NCI-H187 treated with DMSO at 0.1 percent for 48 hours (cell line): ENCODE measurements at places on chromosomes 11 and 22.

DNA sequence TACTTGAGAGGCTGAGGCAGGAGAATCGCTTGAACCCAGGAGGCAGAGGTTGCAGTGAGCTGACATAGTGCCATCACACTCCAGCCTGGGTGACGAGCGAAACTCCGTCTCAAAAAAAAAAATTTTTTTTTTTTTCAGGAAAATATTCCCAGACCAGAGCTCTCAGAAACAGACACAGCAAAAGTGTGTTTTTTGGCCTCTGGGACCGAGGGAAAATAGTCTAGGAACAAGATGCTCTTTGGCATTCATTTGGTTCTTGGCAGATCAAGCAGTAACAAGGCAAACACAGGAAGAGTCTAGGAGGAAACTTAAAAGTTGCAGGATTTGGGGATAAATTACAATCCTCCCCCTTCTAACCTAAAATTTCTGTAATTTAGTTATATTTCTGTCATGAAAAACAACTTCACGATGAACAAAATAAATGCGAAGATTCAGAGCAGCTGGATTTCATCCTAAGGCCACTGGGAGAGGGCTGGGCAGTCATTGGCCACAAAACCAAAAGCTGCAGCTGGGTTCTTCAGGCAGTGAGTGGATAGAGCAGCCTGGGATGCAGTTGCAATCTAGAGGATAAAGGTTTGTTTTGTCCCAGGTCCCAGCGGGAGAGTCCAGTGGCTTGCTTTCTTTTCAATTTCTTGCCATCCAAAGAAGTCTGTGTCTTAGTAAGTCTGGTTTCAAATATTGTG lies 19.7 kb downstream of the ATG16L2 start:
- DNase-seq, result no peak

DNA sequence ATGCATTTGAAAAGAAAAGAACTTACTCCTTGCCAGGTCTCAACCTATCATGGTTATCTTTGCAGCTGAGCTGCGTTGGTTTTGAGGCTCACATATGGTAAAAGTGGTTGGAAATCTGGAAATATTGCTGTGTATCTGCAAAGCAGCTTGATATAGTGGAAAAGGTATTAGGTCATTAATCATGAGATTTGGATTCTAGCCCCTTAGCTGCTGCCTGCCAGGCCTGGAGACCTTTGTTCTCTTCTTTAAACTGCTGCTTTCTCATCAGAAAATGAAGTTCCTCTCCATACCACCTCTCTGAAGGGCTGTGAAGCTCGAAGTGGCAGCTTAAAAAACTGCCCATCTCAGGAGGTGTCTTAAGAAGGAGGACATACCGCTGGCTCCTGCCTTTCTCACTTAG lies 5.7 kb downstream of the PPARA start:
- no peak for DNase-seq

DNA sequence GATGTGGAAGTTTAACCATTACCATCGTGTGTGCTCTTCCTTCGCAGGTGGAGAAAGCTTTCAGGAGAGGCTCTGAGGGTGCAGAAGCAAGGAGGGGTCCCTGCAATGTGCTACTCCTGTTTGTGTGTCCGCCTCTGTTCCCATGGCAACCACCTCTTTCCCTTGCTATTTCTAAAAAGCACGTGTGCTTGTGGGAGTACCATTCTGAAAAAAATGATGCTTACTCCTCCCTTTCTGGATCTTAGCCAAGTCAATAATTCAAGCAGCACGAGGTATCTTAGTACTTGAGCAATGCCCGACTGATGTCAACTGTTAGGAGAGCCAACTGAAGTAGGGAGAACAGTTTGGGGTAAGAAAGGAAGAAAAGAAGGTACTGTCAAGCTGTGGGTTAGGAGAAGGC lies 628.7 kb downstream of the NTM start:
- DNase-seq, result peak; percentile 5

GRCh38 chr11:47856186-47856585 lies 8.0 kb upstream of the NUP160 start:
- no peak for DNase-seq

DNA sequence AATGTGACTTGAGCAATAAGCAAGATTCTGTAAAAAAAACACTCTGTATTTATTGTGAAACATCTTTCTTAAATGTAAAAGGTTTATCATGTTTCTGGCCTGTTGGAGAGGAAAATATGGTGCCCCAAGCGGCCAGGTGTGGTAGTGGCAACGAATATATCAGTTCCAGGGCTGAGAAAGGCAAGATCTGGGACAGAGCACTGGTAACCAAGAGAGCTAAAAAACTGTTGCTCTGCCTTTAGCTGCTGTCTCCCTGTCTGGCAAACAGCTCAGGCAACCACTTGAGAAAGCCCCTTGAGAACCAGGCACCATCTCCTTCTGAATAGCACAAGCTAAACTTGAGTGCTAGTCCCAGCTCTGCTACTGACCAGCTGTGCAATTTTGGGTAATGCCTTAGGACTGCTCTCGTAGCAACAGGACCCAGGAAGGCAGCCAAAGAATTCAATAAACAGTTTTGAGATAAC lies 129.9 kb downstream of the KCNC1 start:
- no peak for DNase-seq

GRCh38 chr11:75402002-75402773 lies 2.9 kb downstream of the RPS3 start:
- DNase-seq, result no peak

DNA sequence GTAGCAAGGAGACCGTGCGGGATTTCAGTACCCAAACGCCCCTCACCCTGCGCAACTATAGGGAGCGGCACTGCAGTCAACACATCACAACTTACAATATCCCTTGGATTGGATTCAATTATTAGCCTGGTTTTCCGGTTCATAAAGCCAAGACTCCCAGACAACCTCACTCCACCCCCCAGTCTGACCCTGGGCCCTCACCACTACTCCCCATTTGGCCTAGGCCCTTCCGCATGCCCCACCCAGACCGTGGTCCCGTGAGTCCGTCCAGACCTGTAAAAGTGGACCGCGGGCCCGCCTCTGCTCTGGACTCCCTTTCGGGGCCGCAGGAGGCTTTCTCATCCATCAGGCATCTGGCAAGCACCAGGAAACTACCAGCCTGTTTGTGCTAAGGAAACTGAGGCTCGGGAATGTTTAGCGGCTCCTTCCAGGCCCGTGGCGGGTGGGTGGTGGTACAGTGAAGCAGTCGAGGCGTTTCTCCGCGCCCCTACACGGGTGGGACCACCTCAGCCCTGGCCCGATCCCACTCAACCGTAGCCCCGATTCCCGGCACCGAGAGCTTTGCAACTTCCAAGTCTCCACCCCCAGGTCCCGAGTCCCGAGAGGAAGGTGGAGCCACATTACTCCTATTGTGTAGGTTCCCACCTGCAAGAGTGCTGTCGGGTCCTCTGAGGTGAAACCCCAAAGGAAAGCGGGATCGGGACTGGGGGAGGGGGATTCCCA lies 679 bp upstream of the DPP3 start:
- no peak for DNase-seq

DNA sequence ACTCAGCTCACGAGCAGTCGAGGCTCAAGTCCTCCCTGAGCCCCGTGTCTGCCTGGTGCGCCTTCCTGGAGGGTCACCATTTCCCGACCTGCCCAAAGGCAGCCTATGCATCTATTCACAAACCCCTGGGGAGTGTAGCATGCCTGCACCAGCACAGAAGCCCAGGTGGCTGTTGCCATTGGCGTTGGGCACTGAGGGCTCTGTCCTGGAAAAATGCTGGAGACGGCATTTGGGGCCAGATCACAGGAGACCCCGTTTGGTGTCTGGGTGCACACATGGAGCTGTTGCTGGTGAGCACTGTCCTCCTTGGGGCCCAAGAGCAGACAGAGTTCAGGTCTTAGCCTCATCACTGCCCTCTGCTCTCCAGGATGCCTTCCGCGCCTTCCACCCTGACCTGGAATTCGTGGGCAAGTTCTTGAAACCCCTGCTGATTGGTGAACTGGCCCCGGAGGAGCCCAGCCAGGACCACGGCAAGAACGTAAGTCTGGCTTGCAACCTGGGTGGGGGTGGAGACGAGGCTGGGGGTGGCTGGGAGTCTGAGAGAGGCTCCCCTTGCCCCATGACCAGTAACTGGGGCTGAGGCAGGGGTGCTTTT lies 9.4 kb downstream of the FADS2 start:
- no peak for DNase-seq

- DNase-seq, result no peak
These were observed 1.5 kb downstream of the RAB30 start for GRCh38 chr11:83070044-83070701.

GRCh38 chr11:2217211-2218030 lies 45.8 kb upstream of the TH start:
- DNase-seq, result no peak

DNA sequence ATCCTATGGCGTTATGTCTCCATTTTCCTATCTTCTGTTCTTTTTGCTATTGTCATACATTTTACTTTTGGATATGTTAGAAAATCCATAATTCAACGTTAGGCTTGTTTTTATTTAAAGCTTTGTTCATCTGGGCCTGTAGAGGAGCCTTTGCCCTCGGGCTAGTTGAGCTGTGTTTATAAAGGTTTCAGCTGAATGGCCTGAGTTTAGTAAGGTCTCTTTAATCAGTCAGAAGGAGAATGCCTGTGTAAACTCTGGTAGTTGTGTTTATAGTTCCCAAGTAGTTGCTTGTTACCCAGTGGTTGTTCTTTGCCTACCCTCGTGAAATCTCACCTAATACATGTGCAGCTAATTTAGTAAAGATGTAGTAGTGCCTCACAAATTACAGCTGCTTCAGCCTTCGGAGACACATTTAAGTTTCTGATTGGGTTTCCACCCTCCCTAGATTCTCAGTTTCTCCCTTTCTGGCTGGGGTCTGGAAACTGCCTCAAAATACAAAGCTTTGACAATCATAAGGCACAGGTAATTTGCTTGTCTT lies 33.1 kb downstream of the MTMR3 start:
- no peak for DNase-seq

DNA sequence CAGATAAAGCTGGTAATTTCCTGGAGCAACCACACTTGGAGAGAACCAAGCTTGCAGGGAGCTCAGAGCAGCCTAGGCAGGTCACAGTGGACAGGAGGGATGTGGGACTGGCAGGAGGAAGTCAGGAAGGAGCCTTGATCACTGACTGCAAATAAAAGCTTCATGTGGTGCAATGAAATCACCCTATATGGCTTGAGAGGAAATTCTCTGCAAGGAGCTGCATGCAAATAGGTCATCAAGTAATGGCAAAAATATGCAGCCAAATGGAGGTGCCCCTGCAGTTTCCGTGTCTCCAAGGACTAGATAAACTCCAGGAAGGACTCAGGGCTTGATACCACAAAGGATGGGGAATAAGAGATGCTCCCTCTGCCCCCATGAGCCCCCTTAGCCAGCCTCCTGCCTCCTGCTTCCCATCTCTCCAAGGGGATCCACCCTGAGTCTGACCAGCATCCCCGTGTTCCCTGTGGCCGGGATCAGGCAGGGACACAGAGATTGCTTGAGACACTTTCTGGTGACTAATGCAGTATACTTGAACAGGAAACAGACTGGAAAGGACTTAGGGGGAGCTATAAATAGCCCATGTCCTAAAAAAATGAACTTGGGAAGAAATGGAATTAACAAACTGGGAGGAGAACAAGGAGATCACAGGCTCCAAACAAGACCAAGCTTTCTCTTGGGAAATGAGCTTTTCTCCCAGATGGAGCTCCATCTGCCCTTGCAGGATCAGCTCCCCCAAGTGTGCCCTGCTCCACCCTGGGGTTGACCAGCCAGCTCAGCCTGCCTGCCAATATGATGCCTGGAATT lies 23.9 kb upstream of the MICAL2 start:
- no peak for DNase-seq
